ENCODE measurements at places on chromosomes 3 and 15. TPM values are rescaled to one million over a fixed set of nuclear protein-coding genes. Genes with fewer than 3 reads are reported as not detected.
A peak's percentile ranks its signal among the peaks of the same experiment; 100 is the strongest.

HEG1 gene
- 61.7 TPM for total RNA-seq

PTH1R gene
- not detected for total RNA-seq

MYRIP gene
- total RNA-seq = not detected

NSMCE3 gene
- total RNA-seq = 9.1 TPM

SLC25A36 gene
- 46.0 TPM for total RNA-seq

LMAN1L gene
- total RNA-seq = 0.47 TPM

INKA1 gene
- total RNA-seq = 1.3 TPM

C2CD4A gene
- total RNA-seq = not detected

DNA sequence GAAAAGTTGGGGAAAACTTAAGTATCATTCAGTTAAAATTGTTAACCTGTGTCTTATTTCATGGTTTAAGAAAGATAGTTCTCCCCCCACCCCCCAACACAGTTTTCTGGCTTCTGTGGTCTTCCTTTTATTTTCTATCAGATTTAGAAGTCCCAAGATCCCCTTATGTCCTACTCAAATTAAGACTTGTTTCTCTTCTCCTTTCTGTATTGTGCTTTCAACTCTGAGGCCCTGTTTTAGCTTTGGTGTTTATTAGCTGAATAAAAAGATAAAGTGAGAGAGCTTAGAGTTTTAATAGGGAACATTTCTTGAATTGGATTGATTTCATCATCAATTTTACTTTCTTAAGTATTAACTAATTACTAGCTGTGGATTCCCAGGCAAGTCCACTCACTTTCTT, 62.6 kb downstream of the AKAP13 start:
- H3K4me1 ChIP-seq = peaks cover 22% of the 10 kb centered on the region
- H3K36me3 ChIP-seq = peaks cover 9% of the 10 kb centered on the region
- DNase-seq = no peak
- H3K27ac ChIP-seq = no peak overlapping the region
- H3K4me3 ChIP-seq = no peak overlapping the region

DNA sequence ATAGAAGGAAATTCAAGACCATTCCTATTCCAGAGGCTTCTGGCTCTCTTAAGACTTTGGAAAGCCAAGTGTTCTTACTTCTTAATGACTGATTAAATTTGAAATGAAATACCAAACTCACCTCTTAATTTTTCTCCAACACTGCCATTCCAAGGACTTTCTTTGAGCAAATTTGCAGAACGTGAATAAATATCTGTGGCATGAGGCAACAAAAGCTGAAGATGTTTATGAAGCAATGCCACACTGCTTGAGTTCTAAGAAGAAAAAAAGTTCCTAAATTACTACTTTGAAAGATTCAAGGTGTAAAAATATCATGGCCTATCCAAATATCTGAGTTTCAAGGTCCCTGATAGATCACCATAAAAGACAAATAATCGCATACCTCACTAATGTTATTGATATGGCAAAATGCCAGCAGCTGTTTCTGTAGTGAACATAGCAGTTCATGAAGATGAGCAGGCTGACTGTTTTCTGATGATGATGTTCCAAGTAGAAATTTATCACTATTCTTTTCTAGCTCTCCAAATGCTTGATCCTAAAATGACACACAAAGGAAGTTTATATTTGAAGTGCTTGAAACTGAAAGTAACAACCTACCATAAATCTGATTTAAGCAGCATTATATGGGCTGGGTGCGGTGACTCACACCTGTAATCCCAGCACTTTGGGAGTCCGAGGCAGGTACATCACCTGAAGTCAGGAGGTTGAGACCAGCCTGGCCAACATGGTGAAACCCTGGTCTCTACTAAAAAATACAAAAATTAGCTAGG, 104.4 kb downstream of the HERC1 start:
- no peaks in the 10 kb centered on the region for H3K27me3 ChIP-seq
- H3K36me3 ChIP-seq = peaks cover 57% of the 10 kb centered on the region
- H3K27ac ChIP-seq = no peak overlapping the region
- H3K4me3 ChIP-seq = no peak overlapping the region
- no peak for DNase-seq

GRCh38 chr15:82875411-82876003, 66.1 kb downstream of the WHAMM start:
- H3K4me1 ChIP-seq = no peaks in the 10 kb centered on the region
- H3K27ac ChIP-seq = no peak overlapping the region
- no peak for DNase-seq
- no peaks in the 10 kb centered on the region for H3K36me3 ChIP-seq
- H3K4me3 ChIP-seq = no peak overlapping the region

- peak; percentile 29 for DNase-seq
- peaks cover 22% of the 10 kb centered on the region for H3K4me1 ChIP-seq
- H3K36me3 ChIP-seq = no peaks in the 10 kb centered on the region
- no peak overlapping the region for H3K4me3 ChIP-seq
- H3K27me3 ChIP-seq = peaks cover 27% of the 10 kb centered on the region
Observed at GRCh38 chr15:70584838-70585706, 178.3 kb downstream of the UACA start.

- no peaks in the 10 kb centered on the region for H3K27me3 ChIP-seq
- H3K4me3 ChIP-seq = no peak overlapping the region
- H3K4me1 ChIP-seq = peaks cover 14% of the 10 kb centered on the region
- peak overlapping the region; percentile 22 for H3K27ac ChIP-seq
- peaks cover 25% of the 10 kb centered on the region for H3K36me3 ChIP-seq
Observed at GRCh38 chr3:113498221-113499005, 16.5 kb downstream of the SPICE1 start.

GRCh38 chr15:100113351-100114080, 228.3 kb downstream of the ADAMTS17 start:
- peaks cover 35% of the 10 kb centered on the region for H3K4me1 ChIP-seq
- H3K36me3 ChIP-seq = peaks cover 2% of the 10 kb centered on the region
- no peak overlapping the region for H3K27ac ChIP-seq
- no peaks in the 10 kb centered on the region for H3K27me3 ChIP-seq
- H3K4me3 ChIP-seq = no peak overlapping the region

DNA sequence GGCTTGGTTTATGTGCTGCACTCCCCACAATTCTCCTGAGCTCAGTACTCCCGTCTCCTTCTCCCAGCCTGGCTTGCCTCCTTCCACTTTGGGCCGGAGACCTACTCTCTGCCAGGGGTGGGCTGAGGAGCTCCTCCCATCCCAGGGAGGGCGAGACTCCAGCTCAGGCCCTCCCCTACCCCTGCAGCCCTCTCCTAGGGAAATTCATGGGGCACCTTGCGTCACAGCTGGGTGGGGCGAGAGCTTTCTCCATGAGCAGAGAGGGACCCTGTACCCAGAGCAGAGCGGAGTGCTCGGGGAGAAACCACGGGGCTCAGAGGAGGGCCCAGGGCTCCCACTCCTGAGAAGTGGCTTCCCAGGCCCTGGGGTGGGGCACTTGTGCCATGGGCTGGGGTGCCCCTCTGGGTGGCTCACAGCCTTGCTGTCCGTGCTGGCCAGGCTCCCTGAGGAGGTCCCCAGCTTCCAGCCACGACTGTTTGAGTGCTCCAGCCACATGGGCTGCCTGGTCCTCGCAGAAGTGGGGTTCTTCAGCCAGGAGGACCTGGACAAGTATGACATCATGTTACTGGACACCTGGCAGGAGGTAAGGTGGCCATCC, 13.3 kb downstream of the VILL start:
- peaks cover 26% of the 10 kb centered on the region for H3K36me3 ChIP-seq
- H3K4me3 ChIP-seq = no peak overlapping the region
- DNase-seq = no peak
- H3K4me1 ChIP-seq = peaks cover 15% of the 10 kb centered on the region
- no peak overlapping the region for H3K27ac ChIP-seq

- no peaks in the 10 kb centered on the region for H3K4me1 ChIP-seq
- no peaks in the 10 kb centered on the region for H3K27me3 ChIP-seq
- H3K27ac ChIP-seq = no peak overlapping the region
- no peaks in the 10 kb centered on the region for H3K36me3 ChIP-seq
- no peak overlapping the region for H3K4me3 ChIP-seq
- DNase-seq = no peak
Observed at GRCh38 chr3:104911376-104911775, 455.3 kb upstream of the ALCAM start.

GRCh38 chr3:53221827-53222182, 34.0 kb downstream of the TKT start:
- H3K36me3 ChIP-seq = peaks cover 34% of the 10 kb centered on the region
- H3K27ac ChIP-seq = no peak overlapping the region
- H3K27me3 ChIP-seq = no peaks in the 10 kb centered on the region
- H3K4me1 ChIP-seq = peaks cover 5% of the 10 kb centered on the region
- H3K4me3 ChIP-seq = no peak overlapping the region
- no peak for DNase-seq

DNA sequence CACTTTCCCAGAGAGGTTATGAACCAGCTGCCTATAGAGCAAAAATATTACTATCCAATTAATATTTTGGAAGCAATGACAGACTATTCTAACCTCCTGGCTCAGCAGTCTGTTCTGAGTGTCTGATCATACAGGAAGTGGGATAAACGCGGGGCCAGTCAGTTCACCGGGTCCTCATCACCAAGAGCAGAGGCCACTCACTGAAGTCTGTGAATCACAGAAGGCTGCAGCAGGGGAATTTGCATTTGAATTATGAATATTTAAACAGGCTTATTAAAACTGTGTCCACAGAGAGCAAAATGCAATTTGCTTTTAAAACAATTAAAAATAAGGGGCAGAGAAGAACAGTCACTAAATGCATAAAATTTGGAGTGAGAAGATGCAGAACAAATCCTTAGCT, 305.2 kb downstream of the MCTP2 start:
- no peak for DNase-seq
- H3K4me3 ChIP-seq = no peak overlapping the region
- peaks cover 4% of the 10 kb centered on the region for H3K27me3 ChIP-seq
- H3K36me3 ChIP-seq = no peaks in the 10 kb centered on the region
- no peaks in the 10 kb centered on the region for H3K4me1 ChIP-seq

DNA sequence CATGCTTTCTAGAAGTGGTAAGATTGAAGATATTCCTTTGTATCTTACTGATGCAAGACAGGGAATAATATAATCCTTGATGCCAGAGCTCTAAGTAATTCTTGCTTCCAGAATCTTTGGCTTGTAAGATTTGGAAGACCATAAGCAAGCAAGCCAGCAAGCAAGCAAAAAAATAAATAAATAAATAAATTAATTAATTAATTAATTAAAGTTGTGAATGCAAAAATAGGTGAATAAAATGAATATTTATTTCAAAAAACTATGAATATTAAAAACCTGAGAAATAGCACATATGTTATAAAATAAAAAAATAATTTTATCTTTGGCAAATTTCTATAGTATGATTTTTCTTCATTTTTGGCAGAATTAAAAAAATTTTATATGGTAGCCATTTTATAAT, 750.2 kb upstream of the ARRDC4 start:
- DNase-seq = no peak
- H3K27me3 ChIP-seq = no peaks in the 10 kb centered on the region

GRCh38 chr3:156770699-156771414, 55.3 kb upstream of the LEKR1 start:
- DNase-seq = no peak
- H3K36me3 ChIP-seq = no peaks in the 10 kb centered on the region
- no peak overlapping the region for H3K27ac ChIP-seq

DNA sequence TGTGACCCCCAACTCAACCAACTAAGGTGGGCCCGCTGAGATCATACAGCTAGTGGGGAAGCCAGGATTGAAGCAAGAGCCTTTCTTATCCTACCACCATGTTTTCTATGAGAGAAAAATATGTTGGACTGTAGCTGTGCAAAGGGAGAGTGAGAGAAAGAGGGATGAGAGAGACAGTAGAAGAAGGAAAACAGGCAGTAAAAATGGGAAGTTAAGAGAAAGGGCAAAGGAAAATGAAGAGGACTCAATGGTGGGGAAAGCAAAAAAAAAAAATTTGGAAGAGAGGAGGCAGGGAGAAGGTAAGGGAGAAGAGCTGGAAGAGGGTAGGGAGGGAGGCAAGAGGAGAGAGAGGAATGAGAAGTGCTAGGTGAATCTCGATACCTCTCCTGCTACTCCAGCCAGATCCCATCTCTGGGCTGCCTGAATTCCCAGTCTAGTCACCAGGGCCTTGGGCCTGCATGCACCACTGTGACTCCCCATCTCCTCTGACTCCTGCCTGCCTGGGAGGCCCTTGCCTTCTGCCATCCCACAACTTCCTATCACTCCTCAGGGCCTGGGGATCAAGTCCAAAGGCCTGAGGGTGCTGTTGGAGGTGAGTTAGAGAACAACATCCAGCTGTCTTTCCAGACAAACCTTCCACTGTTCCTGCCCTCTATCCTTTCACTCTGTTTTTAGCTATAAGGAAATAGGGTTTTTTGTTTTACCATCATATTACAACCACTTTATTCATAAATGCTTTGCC, 15.7 kb downstream of the FAM81A start:
- no peak for DNase-seq
- H3K4me3 ChIP-seq = no peak overlapping the region
- no peaks in the 10 kb centered on the region for H3K4me1 ChIP-seq

DNA sequence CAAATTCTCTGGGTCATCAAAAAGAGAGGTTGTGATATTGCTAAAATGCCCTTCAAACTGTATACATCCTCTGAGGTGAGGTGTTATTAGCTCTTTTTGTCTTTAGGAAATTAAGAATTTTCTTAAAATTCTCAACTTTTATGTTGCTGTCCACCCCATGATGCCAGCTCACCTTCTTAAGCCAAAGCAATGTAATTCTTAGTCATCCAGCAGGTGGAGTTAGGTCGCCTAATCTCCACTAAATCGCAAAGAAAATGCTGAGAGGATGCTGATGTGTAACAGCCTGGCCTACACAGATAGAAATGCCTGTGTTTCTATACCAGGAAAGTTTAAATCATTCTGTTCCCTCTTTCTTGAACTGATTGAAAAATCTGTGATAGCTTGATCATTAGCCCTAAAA, 770.2 kb upstream of the ALCAM start:
- no peak for DNase-seq
- H3K27ac ChIP-seq = no peak overlapping the region
- H3K4me3 ChIP-seq = no peak overlapping the region
- H3K27me3 ChIP-seq = no peaks in the 10 kb centered on the region
- no peaks in the 10 kb centered on the region for H3K4me1 ChIP-seq

GRCh38 chr15:92323525-92323924, 70.2 kb upstream of the ST8SIA2 start:
- H3K27me3 ChIP-seq = no peaks in the 10 kb centered on the region
- H3K36me3 ChIP-seq = no peaks in the 10 kb centered on the region
- H3K27ac ChIP-seq = no peak overlapping the region
- no peak overlapping the region for H3K4me3 ChIP-seq
- no peaks in the 10 kb centered on the region for H3K4me1 ChIP-seq

- peaks cover 57% of the 10 kb centered on the region for H3K36me3 ChIP-seq
- H3K27me3 ChIP-seq = no peaks in the 10 kb centered on the region
- no peak overlapping the region for H3K27ac ChIP-seq
- no peak overlapping the region for H3K4me3 ChIP-seq
- no peak for DNase-seq
- H3K4me1 ChIP-seq = peaks cover 32% of the 10 kb centered on the region
Observed at GRCh38 chr3:47007482-47008233, 28.2 kb downstream of the NBEAL2 start.

GRCh38 chr15:71601038-71601834, 209.1 kb upstream of the NR2E3 start:
- DNase-seq = no peak
- no peaks in the 10 kb centered on the region for H3K4me1 ChIP-seq
- H3K36me3 ChIP-seq = no peaks in the 10 kb centered on the region
- H3K27ac ChIP-seq = no peak overlapping the region
- H3K4me3 ChIP-seq = no peak overlapping the region

- no peak overlapping the region for H3K4me3 ChIP-seq
- H3K27ac ChIP-seq = no peak overlapping the region
- no peaks in the 10 kb centered on the region for H3K4me1 ChIP-seq
- H3K36me3 ChIP-seq = peaks cover 3% of the 10 kb centered on the region
Observed at GRCh38 chr3:37402351-37402750, 228.0 kb upstream of the LRRFIP2 start.

Measured in activated CD8-positive, alpha-beta T cell treated with anti-CD3 and anti-CD28 coated beads, Interleukin-2, amount 10 ng/mL, durations not matched to agents 7 days and 5 days (primary cell).